A549 (cell line): ENCODE measurements at places on chromosomes 3 and 15. TPM values are rescaled to one million over a fixed set of nuclear protein-coding genes. Genes with fewer than 3 reads are reported as not detected.

The TRIM59 gene
- polyA plus RNA-seq: 12.1 to 13.6 TPM (median 12.6 TPM) in 3 replicates

The GOLGA6L10 gene
- polyA plus RNA-seq: 0.62 to 1.1 TPM (median 0.98 TPM) in 3 replicates

The ANKRD63 gene
- 0.08 to 0.25 TPM (median 0.10 TPM) in 3 replicates for polyA plus RNA-seq

The TEX55 gene
- not detected in 3 replicates for polyA plus RNA-seq

The MEIS2 gene
- 7.3 to 9.0 TPM (median 8.0 TPM) in 3 replicates for polyA plus RNA-seq

The ITGB5 gene
- 174 to 209 TPM (median 201 TPM) in 3 replicates for polyA plus RNA-seq

The RTP1 gene
- polyA plus RNA-seq: not detected in 3 replicates

The KLHL40 gene
- polyA plus RNA-seq: not detected in 3 replicates

The CASR gene
- polyA plus RNA-seq: not detected in 3 replicates
